ENCODE measurements at places on chromosomes 7 and 10.

- DNase-seq: no peak
Observed at GRCh38 chr10:114766470-114766869, 55.1 kb upstream of the FHIP2A start.

GRCh38 chr10:48490571-48490940, 114.3 kb downstream of the ARHGAP22 start:
- no peak for DNase-seq

GRCh38 chr7:92534572-92534971, 6.0 kb downstream of the RBM48 start:
- no peak for DNase-seq

DNA sequence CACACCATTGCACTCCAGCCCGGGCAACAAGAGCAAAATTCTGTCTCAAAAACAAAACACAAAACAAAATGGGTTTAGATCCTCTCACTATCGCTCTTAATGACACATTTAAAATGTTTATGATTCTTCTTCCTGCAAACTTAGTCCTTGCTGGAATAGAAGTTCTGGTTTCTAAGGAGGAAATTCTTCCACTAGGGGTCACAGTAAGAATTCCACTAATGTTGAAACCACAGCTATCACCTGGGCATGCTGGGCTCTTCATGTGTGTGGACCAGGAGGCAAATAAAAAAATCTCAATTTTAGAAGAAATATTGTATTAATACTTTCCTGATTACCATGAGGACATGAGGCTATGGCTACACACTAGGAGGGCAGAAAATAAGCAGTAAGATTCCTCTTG, 915.8 kb downstream of the TYW1 start:
- DNase-seq: no peak

DNA sequence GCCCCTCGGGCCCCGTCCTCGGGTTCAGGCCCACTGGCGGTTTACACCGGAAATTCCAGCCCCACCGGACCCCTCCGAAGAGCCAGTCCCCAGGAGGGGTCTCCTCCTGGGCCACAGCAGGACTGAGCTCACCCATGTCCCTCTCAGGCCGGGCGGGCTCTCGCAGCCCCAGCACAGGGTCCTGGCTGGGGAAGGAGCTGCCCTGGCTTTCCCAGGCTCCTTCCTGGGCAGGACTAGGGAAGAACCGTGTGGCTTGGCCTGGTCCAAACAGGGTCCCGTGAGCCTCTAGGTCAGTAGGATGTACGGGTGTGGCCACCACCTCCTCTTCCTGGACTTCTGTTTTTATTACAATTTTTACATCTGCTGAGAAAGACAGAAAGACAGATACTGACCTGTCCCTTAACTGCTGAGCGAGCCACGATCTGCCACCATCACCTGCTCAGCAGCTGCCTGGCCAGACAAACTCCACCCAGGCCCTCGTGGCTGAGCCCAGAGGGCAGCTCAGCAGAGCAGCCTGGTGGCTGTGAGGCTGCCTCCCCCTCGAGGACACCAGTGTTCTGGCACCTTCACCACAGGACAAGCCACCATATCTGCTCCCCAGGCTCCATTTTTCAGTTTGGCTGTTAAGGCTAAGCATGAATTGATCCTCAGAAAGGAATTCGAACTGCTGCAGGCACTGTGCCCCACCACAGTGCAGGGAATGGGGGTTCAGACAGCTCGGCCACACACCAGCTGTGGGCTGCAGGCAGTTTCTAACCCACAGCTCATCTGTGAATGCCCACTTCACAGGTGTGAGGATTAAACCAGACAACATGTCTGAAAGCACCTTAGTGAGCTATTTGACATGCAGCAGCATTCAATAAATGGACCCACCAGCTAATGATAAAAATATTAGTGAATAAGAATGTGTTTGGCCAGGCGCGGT, 14.5 kb upstream of the ZNF777 start:
- DNase-seq: no peak

- no peak for DNase-seq
Observed at GRCh38 chr7:154342971-154343633, 290.9 kb downstream of the DPP6 start.

GRCh38 chr7:73850781-73851207, 8.5 kb upstream of the METTL27 start:
- no peak for DNase-seq

GRCh38 chr10:75115137-75115536, 3.7 kb downstream of the SAMD8 start:
- DNase-seq: no peak

DNA sequence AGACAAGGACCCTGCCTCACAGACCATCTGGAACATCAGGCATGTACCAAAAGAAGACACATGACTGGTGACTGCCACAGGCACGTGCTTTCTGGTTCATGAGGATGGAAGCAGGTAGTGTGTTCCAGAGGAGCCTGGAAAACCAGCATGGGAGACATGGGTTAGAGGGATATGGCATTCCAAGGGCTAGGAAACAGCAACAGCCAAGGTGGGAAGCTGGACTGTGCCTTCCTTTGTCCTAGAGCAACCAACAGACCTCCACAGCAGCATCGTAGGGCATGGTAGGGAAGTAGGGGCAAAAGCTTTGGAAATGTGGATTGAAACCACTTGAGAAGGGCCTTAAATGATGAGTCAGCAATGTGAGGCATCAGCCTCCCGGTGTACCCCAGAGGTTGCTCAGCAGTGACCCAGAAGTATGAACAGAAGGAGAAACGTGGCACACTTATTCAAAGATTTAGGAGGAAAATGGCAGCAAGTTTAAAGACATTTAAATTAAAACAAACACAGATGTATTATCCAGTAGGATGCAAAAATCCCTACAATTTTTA, 51.0 kb downstream of the PRLHR start:
- no peak for DNase-seq

- no peak for DNase-seq
Observed at GRCh38 chr10:130394832-130395231, 258.6 kb downstream of the GLRX3 start.

- DNase-seq: peak; percentile 57
Observed at GRCh38 chr7:44973610-44974401, 5.0 kb downstream of the MYO1G start.

Measured in activated T-cell treated with anti-CD3 and anti-CD28 coated beads, Interleukin-2, amount 50 U/mL, for 4 hours (primary cell).